ENCODE measurements at places on chromosomes 1 and 21.
A peak's percentile ranks its signal among the peaks of the same experiment; 100 is the strongest.

GRCh38 chr1:185426848-185427247, 109.8 kb upstream of the IVNS1ABP start:
- no peak for DNase-seq

GRCh38 chr1:32636914-32637645, 13.3 kb downstream of the ZBTB8OS start:
- DNase-seq: no peak

GRCh38 chr1:1758692-1759455, 19.4 kb downstream of the NADK start:
- no peak for DNase-seq

GRCh38 chr1:23244256-23244761, 27.0 kb upstream of the HTR1D start:
- DNase-seq: no peak

DNA sequence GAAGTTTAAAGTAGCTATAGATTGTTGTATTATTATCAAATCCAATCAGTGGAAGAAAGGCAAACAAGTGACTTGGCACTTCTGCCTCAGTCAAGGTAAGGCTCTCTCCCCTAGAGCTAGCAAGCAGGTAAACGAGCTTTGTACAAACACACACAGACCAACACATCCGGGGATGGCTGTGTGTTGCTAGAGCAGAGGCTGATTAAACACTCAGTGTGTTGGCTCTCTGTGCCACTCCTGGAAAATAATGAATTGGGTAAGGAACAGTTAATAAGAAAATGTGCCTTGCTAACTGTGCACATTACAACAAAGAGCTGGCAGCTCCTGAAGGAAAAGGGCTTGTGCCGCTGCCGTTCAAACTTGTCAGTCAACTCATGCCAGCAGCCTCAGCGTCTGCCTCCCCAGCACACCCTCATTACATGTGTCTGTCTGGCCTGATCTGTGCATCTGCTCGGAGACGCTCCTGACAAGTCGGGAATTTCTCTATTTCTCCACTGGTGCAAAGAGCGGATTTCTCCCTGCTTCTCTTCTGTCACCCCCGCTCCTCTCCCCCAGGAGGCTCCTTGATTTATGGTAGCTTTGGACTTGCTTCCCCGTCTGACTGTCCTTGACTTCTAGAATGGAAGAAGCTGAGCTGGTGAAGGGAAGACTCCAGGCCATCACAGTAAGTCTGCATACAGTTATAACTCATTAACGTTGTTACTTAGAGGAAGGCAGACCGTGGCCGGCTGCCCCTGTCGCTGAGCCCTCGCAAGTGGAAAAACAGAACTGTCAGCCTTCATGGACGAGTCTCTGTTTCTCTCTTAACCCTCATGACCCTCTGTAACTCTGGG, at the start of gene PALMD:
PALMD (plus strand) TSS at position 415 of the 833 bp plus-strand sequence; CDS start at position 620, 205 bp downstream.
- no peak for DNase-seq

- no peak for DNase-seq
Observed at GRCh38 chr1:203555076-203555475, 61.1 kb downstream of the OPTC start.

DNA sequence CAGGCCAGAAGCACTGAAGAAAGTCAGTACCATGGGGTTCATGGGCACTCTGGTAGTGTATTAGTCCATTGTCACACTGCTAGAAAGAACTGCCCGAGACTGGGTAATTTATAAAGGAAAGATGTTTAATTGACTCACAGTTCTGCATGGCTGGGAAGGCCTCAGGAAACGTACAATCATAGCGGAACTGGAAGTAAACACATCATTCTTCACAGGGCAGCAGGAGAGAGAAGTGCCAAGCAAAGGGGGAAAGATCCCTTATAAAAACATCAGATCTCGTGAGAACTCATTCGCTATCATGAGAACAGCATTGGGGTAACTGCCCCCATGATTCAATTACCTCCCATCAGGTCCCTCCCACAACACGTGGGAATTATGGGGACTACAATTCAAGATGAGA, 20.2 kb upstream of the ROR1 start:
- DNase-seq: no peak

- DNase-seq: no peak
Observed at GRCh38 chr1:20139776-20140612, 871 bp downstream of the PLA2G2F start.

GRCh38 chr1:56676571-56677035, 31.5 kb downstream of the PRKAA2 start:
- DNase-seq: no peak

- DNase-seq: no peak
Observed at GRCh38 chr1:205920159-205920558, 23.1 kb downstream of the SLC26A9 start.

DNA sequence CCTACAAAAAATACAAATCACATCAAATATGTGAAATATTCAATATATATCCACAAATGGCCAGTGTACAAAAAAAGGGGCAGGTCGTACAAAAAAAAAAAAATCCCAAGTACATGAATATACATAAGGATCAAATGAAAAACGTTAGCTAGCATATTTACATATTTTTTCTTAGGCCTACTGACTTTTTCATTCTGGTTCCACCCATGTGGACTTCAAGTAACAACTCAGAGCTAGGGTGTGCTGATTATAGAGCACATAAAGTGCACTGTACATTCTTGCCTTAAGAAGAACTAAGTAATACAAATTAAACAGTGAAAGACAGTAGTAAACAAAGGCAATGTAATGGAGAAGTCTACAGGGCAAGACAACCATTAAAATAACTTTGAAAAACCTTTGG, 297.0 kb downstream of the AKT3 start:
- DNase-seq: no peak

- no peak for DNase-seq
Observed at GRCh38 chr1:21447311-21447710, 7.4 kb downstream of the NBPF3 start.

GRCh38 chr1:46617108-46617800, 643 bp upstream of the MOB3C start:
- DNase-seq: no peak

GRCh38 chr21:33022489-33022827, 3.3 kb upstream of the OLIG2 start:
- DNase-seq: no peak

DNA sequence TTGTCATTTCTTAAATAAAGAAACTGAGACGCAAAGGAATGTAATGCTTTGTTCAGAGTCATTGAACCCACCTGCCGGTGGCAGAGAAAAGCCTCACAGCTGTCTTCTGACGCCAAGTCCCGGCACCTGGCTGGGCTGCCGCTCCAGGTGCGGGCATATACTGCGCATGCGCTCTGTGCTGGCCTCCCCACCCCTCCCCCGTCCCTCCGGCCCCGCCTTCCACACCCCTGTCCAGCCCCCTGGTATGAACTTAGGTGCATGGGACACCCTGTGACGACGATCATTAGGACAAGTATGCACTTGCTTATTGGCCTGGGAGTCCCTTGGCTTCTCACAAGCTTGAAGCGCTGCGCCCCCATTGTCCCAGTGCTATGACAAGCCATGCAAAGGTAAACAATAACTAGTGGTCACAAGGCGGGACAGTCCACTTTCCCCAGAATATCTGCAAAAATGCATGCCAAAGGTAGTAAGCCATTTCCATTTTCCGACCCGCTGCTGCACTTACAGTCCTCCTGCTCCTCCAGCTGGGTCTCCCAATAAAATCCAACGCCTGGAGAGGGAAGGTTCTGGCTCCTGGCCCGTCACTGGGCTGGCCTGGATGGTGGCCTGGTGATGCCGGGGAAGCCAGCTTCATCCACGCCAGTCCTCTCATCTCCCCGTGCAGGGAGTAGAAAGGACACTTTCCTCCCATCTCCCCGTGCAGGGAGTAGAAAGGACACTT, 100.4 kb downstream of the PSMG1 start:
- DNase-seq: no peak

- no peak for DNase-seq
Observed at GRCh38 chr1:245686446-245687030, 531.8 kb downstream of the KIF26B start.

- DNase-seq: no peak
Observed at GRCh38 chr1:208166340-208167138, 77.6 kb downstream of the PLXNA2 start.

GRCh38 chr1:223337174-223337869, 26.7 kb downstream of the SUSD4 start:
- no peak for DNase-seq

- no peak for DNase-seq
Observed at GRCh38 chr1:99638853-99639252, 7.1 kb upstream of the PALMD start.

- DNase-seq: no peak
Observed at GRCh38 chr1:194658090-194658439, 1471.7 kb upstream of the B3GALT2 start.

GRCh38 chr1:192167911-192168700, 9.8 kb downstream of the RGS18 start:
- DNase-seq: no peak

DNA sequence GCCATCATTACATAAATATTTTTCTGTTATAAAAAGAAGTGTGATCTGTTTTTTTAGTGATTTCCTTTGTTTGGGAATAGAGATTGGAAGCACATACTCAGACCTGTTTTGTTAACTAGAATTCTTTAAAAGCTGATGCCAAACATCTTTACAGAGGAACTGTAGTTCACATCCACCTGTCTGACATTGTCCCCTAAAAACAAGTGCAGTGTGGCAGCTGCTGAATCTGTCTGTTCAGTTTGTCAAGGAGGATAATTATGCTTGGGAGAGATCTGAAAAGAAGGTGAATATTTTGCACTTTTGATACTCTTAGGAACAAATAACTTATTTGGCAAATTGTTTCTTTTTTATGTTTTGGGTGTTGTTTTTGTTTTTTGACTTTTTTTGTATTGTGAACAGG, 13.6 kb downstream of the AGMAT start:
- DNase-seq: no peak

DNA sequence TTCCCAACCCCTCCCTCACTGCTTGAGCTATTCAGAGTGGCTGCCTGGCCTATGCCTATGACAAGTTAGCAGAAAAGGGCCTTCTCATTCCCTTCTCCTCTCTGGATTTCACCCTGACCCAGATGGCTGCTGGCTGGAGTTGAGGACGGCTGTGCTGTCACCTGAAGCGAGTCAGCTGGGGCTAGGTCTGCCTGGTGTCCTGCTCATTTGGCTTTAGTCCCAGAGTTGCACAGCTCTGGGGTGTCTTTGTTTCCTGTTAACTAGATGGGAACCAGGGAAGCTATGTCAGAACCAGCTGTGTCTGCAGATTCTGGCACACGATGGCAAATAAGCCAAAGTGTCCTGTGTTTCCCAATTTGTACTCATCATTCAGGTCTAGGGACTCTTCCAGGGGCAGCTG, 52.9 kb downstream of the CNIH3 start:
- no peak for DNase-seq

DNA sequence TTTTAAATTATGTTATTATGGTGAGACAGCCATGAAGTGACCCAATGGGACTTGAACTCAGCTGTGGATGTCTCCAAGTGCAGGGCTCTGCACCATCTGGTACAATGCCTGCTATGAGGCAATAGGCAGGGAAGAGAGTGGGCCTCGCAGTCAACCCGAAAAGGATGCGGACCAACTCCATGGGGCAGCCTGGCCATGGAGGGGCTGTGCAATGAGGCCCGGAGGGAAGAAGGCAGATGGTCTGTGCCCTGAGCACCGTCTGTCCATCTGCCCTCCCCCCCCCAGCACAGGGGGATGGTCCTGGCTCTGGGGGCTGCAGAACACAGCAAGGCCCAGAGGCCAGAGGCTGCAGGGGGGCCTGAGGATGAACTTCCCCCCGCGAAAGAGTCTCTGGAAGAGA, 17.0 kb downstream of the ESPN start:
- no peak for DNase-seq

DNA sequence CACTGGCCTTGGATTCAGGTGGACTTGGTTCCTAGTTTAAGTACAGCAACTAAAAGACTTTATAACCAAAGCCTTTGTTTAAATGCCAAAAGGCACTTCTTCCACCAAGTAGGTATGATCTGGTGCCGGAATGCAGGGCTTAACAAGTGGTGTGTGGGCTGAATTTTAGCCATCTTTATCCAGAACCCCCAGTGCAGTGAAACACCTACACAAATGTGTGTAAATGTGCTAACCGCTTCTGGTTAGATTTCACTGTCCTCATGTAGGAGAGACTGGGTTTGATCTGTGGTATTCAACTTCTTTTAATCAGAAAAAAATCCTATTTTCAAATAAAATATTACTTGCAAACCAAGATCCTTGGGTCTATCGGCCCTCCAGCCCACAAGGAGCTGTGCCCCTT, 10.3 kb downstream of the SLAMF1 start:
- no peak for DNase-seq

- no peak for DNase-seq
Observed at GRCh38 chr1:66095190-66095589, 302.5 kb downstream of the PDE4B start.

GRCh38 chr1:109984190-109984455, 442 bp upstream of the AHCYL1 start:
- DNase-seq: no peak

DNA sequence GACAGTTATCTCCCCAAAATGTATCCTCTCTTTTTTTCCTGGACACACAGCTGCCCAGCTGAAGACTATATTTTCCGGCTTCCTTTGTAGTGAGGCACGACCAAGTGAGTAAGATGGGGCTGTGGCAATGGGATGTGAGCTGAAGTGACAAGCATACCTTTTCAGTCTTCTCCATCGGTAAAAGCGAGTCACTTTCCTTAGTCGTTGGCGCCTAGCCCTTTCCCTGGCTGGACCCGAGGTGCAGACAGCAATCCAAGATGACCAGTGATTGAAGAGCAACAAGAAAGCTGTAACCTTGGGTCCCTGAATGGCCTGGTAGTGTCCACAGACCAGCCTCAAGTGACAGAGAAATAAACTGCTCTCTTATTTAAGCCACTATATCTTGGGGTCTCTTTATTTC, 155.2 kb downstream of the NR5A2 start:
- no peak for DNase-seq

- DNase-seq: no peak
Observed at GRCh38 chr1:234168061-234168724, 205.1 kb upstream of the COA6 start.

- no peak for DNase-seq
Observed at GRCh38 chr1:9151328-9151860, 22.5 kb upstream of the GPR157 start.

GRCh38 chr1:43565600-43566360, 35.1 kb downstream of the PTPRF start:
- DNase-seq: peak; percentile 10

- DNase-seq: no peak
Observed at GRCh38 chr1:40530735-40531380, 579 bp upstream of the ZNF684 start.

DNA sequence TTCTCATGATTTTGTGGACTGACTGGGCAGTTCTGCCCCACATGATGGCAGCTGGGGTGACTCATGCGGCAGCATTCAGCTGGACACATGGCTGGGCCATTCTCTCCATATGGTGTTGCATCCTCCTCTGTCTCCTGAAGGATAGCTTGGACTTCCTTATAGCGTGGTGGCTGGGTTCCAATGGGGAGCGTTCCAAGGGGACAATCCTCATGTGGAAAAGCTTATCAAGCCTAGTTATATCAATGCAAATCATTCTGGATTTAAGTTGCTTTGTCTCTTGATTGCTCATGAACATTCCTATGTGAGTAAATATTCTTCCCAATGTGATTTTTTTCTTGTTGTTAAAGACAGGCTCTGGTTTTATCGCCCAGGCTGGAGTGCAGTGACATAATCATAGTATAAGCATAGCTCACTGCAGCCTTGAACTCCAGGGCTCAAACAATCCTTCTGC, 13.2 kb upstream of the SLC2A1 start:
- DNase-seq: no peak

- DNase-seq: no peak
Observed at GRCh38 chr1:219697682-219698081, 84.8 kb upstream of the ZC3H11B start.

- no peak for DNase-seq
Observed at GRCh38 chr1:156372876-156373275, 3.9 kb downstream of the RHBG start.
